Liver (tissue), 10 donors: ENCODE measurements at places on chromosomes 5 and 9. TPM values are rescaled to one million over a fixed set of nuclear protein-coding genes. Genes with fewer than 3 reads are reported as not detected.

DNA sequence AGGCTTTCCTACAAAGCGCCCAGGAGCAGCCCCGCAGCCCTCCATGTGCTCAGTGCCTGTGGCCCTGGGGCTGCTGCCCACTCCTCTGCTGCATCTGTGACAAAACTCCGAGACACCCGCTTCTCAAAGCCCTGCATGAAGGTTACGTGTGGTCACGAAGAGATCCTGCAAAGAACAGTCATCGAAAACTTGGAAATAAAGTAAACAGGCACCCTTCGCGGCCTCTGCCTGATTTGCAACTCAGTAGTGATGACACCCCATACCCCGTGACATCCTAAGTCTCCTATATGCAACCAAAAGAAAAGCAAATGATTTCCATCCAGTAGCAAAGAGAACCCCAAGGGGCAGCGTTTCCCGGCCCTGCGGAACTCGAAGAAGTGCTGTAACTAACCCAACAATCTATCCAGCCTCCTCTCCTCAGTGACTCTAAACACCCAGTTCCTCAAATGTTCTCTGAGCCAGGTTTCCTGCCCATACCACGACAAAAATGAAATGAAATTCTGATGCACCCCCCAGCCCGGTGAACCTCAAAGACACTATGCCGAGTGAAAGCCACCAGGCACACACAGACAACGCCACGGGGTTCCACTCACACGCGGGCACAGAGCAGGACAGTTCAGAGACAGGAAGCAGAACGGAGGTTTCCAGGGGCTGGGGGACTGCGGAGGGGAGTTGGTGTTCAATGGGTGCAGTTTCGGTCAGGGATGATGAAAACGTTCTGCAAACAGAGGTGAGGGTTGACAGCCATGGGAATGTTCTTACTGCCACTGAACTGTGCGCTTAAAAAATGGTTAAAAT is 19.0 kb downstream of the NACC2 start:
- H3K4me3 ChIP-seq = no peak overlapping the region
- peaks cover 10% of the 10 kb centered on the region for H3K4me1 ChIP-seq
- no peak for DNase-seq
- no peaks in the 10 kb centered on the region for H3K36me3 ChIP-seq
- no peaks in the 10 kb centered on the region for H3K27me3 ChIP-seq
- H3K27ac ChIP-seq = no peak overlapping the region

- H3K36me3 ChIP-seq = no peaks in the 10 kb centered on the region
- no peaks in the 10 kb centered on the region for H3K4me1 ChIP-seq
- H3K4me3 ChIP-seq = no peak overlapping the region
- peak; percentile 73 for DNase-seq
- no peak overlapping the region for H3K27ac ChIP-seq
- no peaks in the 10 kb centered on the region for H3K27me3 ChIP-seq
These were observed 40.2 kb downstream of the STK10 start for GRCh38 chr5:172147857-172148256.

- no peaks in the 10 kb centered on the region for H3K27me3 ChIP-seq
- DNase-seq = no peak
- no peaks in the 10 kb centered on the region for H3K4me1 ChIP-seq
- no peak overlapping the region for H3K4me3 ChIP-seq
- no peak overlapping the region for H3K27ac ChIP-seq
These were observed 47.7 kb downstream of the PWWP2A start for GRCh38 chr5:160071516-160071915.

GRCh38 chr9:20620650-20621470 is 1.4 kb downstream of the MLLT3 start:
- H3K27me3 ChIP-seq = no peaks in the 10 kb centered on the region
- H3K4me1 ChIP-seq = peaks cover 35% of the 10 kb centered on the region

- no peak overlapping the region for H3K4me3 ChIP-seq
- H3K27ac ChIP-seq = no peak overlapping the region
- peaks cover 25% of the 10 kb centered on the region for H3K4me1 ChIP-seq
- H3K27me3 ChIP-seq = no peaks in the 10 kb centered on the region
These were observed 11.5 kb downstream of the MAN2A1 start for GRCh38 chr5:109701252-109701651.

DNA sequence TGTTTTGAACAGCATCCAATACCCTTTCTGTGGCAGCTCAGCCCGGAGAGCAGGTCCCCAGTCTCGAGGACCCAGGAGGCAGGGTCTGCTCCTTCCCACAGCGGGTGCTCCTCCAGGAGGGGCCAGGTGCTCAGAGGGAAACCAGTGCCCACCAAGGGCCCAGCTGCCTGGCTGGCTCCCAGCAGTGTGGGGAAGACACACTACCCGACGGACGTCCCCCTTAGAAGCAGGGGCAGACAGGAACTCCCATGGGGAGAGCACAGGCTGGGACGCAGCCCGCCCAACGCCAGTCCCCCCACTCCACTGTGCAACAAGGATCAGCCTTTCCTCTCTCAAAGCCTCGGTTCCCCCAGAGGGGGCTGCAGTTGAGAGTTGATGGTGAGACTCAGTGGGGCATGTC is 57.6 kb downstream of the ADAMTS2 start:
- H3K4me1 ChIP-seq = no peaks in the 10 kb centered on the region
- peak overlapping the region; percentile 46 for H3K27ac ChIP-seq
- no peaks in the 10 kb centered on the region for H3K36me3 ChIP-seq
- H3K4me3 ChIP-seq = no peak overlapping the region
- DNase-seq = no peak

- DNase-seq = no peak
- H3K4me1 ChIP-seq = no peaks in the 10 kb centered on the region
- no peaks in the 10 kb centered on the region for H3K36me3 ChIP-seq
- H3K27me3 ChIP-seq = no peaks in the 10 kb centered on the region
- H3K27ac ChIP-seq = no peak overlapping the region
These were observed 42.5 kb downstream of the NXNL2 start for GRCh38 chr9:88577256-88578120.

DNA sequence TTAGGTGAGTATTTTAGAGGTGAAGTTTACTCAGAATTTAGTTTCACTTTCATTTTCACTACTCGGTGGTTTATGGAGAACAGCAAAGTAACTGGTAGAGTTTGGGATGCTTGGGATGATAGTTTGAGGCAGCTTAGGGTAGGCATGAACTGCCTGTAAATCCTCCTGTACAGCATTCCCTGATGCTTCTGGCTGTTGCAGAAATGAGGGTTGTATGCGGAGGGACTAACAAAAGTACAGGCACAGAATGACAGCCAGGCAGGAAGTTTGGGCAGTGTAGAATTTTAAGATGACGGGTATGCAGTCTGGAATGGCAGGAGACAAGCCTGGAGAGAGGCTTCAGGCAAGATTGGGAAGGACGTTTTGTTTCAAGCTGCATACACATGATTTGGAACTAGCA is 48.0 kb upstream of the FAM120AOS start:
- peak overlapping the region; percentile 33 for H3K4me3 ChIP-seq
- DNase-seq = no peak
- H3K27me3 ChIP-seq = no peaks in the 10 kb centered on the region
- no peak overlapping the region for H3K27ac ChIP-seq
- peaks cover 18% of the 10 kb centered on the region for H3K36me3 ChIP-seq
- peaks cover 21% of the 10 kb centered on the region for H3K4me1 ChIP-seq

DNA sequence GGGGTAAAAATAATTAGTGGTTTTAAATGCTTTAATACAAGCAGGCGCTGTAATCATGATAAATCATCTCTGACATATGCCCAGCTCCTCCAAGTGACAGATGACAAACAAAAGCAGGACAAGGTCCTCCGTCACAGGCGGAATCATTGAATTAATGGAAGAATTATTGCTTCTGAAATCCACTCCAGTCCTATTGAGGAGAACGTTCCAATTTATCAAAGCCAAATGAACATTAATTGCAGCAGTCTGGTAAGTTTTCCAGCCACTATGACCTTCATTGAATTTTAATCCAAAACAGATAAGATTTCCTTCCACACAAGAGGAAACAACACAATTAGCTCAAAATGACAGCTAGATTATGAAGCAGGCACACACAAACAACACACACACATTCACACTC is 136.8 kb downstream of the ASTN2 start:
- no peak for DNase-seq
- H3K27ac ChIP-seq = no peak overlapping the region
- no peaks in the 10 kb centered on the region for H3K4me1 ChIP-seq
- H3K36me3 ChIP-seq = no peaks in the 10 kb centered on the region
- H3K4me3 ChIP-seq = no peak overlapping the region

- H3K27ac ChIP-seq = no peak overlapping the region
- no peaks in the 10 kb centered on the region for H3K4me1 ChIP-seq
- H3K4me3 ChIP-seq = no peak overlapping the region
- no peaks in the 10 kb centered on the region for H3K27me3 ChIP-seq
- H3K36me3 ChIP-seq = no peaks in the 10 kb centered on the region
- DNase-seq = no peak
These were observed 16.5 kb upstream of the SPDL1 start for GRCh38 chr5:169567079-169567478.

- H3K27ac ChIP-seq = no peak overlapping the region
- DNase-seq = no peak
- no peaks in the 10 kb centered on the region for H3K27me3 ChIP-seq
- H3K4me1 ChIP-seq = peaks cover 3% of the 10 kb centered on the region
- no peak overlapping the region for H3K4me3 ChIP-seq
- no peaks in the 10 kb centered on the region for H3K36me3 ChIP-seq
These were observed 38.8 kb downstream of the DNAJB5 start for GRCh38 chr9:35028341-35028740.

- no peak overlapping the region for H3K27ac ChIP-seq
- H3K36me3 ChIP-seq = no peaks in the 10 kb centered on the region
- H3K4me1 ChIP-seq = no peaks in the 10 kb centered on the region
- no peak for DNase-seq
- H3K4me3 ChIP-seq = no peak overlapping the region
These were observed 56.7 kb upstream of the MINAR2 start for GRCh38 chr5:129691220-129691619.

GRCh38 chr9:89496645-89497256 is 1.2 kb downstream of the SEMA4D start:
- H3K36me3 ChIP-seq = no peaks in the 10 kb centered on the region
- no peaks in the 10 kb centered on the region for H3K27me3 ChIP-seq
- peak overlapping the region; percentile 68 for H3K4me3 ChIP-seq
- no peak for DNase-seq
- peaks cover 4% of the 10 kb centered on the region for H3K4me1 ChIP-seq
- no peak overlapping the region for H3K27ac ChIP-seq

DNA sequence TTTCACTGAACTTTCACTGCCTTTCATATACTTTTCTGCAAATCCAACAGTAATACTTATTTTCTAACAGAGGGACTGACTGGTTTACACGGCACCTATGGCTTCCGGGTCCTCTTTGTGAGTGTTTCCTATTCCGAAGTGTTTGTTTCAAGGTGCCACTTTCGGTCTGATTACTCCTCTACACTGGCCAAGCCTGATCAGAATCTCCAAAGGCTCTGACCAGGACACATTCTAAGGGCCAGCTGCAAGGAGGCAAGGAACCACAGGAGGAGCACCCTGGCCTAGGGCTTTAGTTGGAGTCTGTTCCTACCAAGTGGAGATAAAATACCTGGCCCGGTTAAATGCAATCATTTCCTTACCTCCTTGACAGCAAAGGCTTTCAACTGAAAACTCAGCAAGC is 132.1 kb downstream of the GLIS3 start:
- H3K27ac ChIP-seq = no peak overlapping the region
- H3K4me1 ChIP-seq = no peaks in the 10 kb centered on the region

DNA sequence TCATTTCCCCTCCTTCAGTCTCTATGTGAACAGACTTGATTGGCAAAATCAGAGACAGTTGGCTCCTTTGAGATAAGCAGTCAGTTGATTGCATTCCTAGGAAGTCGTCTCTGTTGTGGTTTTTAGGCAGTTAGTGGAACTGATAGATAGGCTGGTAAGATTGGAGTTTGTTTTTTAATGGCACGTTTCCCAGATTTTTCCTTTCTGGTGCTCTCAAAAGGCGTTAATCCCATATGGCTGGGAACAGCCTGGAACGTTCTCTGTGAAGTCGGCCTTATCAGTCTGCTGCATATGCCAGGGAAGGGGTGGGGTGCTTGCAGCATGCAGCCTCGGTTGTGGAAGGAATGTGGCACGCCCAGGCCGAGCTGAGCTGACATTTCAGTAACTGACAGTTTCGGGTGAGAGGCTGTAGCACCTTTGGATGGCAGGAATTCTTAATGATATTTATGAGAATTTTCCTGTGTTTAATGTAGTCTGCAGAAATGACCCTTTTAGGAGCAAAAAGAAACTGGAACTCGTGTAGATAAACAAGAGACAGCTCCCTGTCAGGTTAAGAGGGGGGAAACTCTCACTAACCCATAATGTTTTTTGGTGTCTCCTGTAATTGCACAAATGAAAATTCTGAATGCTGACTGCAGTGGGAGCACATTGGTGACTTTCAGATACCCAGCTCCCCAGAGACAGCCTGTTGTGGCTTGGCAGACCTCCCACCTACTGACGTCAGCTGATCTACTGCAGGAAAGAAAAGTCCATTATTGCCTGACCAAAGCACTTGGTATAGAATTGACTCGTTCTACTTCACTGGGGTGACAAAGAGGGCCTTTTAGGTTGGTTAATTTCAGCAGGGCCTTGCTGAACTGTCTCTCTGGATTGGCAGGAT is 6.3 kb downstream of the SPTAN1 start:
- H3K4me1 ChIP-seq = peaks cover 53% of the 10 kb centered on the region
- H3K27ac ChIP-seq = peak overlapping the region; percentile 76
- H3K27me3 ChIP-seq = no peaks in the 10 kb centered on the region
- H3K36me3 ChIP-seq = peaks cover 3% of the 10 kb centered on the region
- peak; percentile 77 for DNase-seq

DNA sequence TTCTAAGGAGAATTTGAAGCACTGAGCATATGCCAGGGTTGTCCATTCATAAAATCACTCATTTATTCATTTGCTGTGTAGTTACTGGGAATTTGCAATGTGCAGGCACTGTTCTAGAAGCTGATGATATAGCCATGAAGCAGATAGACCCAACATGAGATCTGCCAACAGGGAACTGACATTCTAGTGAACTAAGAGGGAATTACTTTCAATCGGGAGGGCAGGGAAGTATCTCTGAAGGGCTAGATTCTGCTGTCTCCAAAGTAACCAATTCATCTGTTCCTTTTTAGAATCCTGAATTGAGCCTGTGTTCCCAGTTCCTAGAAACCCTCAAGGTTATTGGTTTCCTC is 11.4 kb upstream of the ARHGAP26 start:
- H3K4me3 ChIP-seq = no peak overlapping the region
- no peaks in the 10 kb centered on the region for H3K27me3 ChIP-seq
- H3K4me1 ChIP-seq = no peaks in the 10 kb centered on the region
- H3K27ac ChIP-seq = no peak overlapping the region
- DNase-seq = no peak

- H3K36me3 ChIP-seq = no peaks in the 10 kb centered on the region
- no peak for DNase-seq
- H3K27me3 ChIP-seq = no peaks in the 10 kb centered on the region
These were observed 111.8 kb downstream of the LRRC70 start for GRCh38 chr5:62690421-62690820.

FGF10 gene
- total RNA-seq = 0.25 TPM

PRDM9 gene
- not detected for total RNA-seq

BTNL8 gene
- total RNA-seq = 0.14 TPM

RBM18 gene
- 6.1 TPM for total RNA-seq

GRPEL2 gene
- total RNA-seq = 6.5 TPM

ADAMTS12 gene
- total RNA-seq = 3.4 TPM
